Renal cortical epithelial cell (primary cell): ENCODE measurements at places on chromosomes 2 and 18. TPM values are rescaled to one million over a fixed set of nuclear protein-coding genes. Genes with fewer than 3 reads are reported as not detected.

Gene SLC23A3
- 1.0 and 1.6 TPM in 2 replicates for total RNA-seq

Gene CDK15
- 0.55 and 4.5 TPM in 2 replicates for total RNA-seq

Gene DOCK10
- total RNA-seq: 1.7 and 2.5 TPM in 2 replicates

Gene HDHD2
- 23.1 and 39.5 TPM in 2 replicates for total RNA-seq

Gene SRD5A2
- total RNA-seq: 0.20 TPM in 1 of 2 replicates, not detected in the other

Gene METTL21A
- 18.5 and 31.1 TPM in 2 replicates for total RNA-seq

Gene RPE
- total RNA-seq: 120 and 134 TPM in 2 replicates

Gene HTR2B
- 0.05 TPM in 1 of 2 replicates, not detected in the other for total RNA-seq
